Lower lobe of right lung (tissue), 2 donors: ENCODE measurements at places on chromosomes 12 and 14. TPM values are rescaled to one million over a fixed set of nuclear protein-coding genes. Genes with fewer than 3 reads are reported as not detected.

The CISTR gene
- total RNA-seq = not detected

- H3K27ac ChIP-seq = no peak overlapping the region
- no peaks in the 10 kb centered on the region for H3K27me3 ChIP-seq
- no peak overlapping the region for H3K4me3 ChIP-seq
- no peaks in the 10 kb centered on the region for H3K36me3 ChIP-seq
- no peak for DNase-seq
Measured at GRCh38 chr12:117284140-117284539, 77.3 kb downstream of the NOS1 start.

The SYNE3 gene
- 22.4 TPM for total RNA-seq

- H3K4me1 ChIP-seq = no peaks in the 10 kb centered on the region
- H3K4me3 ChIP-seq = no peak overlapping the region
- H3K36me3 ChIP-seq = no peaks in the 10 kb centered on the region
- H3K27ac ChIP-seq = no peak overlapping the region
Measured at GRCh38 chr12:60822580-60822979, 1226.8 kb downstream of the SLC16A7 start.

GRCh38 chr12:109987615-109988014 is 8.6 kb downstream of the GIT2 start:
- no peak overlapping the region for H3K4me3 ChIP-seq
- peaks cover 87% of the 10 kb centered on the region for H3K36me3 ChIP-seq
- H3K27ac ChIP-seq = no peak overlapping the region
- peaks cover 3% of the 10 kb centered on the region for H3K4me1 ChIP-seq

The TDRD9 gene
- 8.5 TPM for total RNA-seq

DNA sequence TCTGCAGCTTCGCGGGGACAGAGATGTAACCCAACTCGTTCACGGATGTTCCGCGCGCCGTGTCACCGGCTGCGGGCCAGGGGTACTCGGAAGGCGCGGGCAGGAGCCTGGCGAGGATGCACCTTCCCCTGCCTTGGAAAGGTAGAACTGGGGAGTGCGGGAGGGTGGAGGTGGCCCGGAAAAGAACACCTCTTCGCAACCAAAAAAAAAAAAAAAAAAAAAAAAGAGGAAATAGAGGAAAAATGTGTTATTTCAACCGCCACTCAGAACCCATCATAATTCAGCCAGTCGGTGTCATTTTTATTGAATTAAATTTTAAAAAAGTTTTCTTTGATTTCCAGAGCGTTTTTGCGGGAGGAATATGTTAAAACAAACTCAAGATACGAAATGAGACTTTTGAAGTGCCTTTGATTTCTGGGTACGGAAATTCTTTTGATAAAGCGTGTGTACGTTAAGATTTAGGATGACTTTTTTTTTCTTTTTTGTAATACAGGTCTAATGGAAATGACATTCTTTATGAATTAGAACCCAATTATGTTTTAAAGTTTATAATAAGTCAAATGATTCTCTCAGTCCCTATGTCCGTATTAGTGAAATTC is 8.9 kb downstream of the CDKN1B start:
- peaks cover 33% of the 10 kb centered on the region for H3K4me1 ChIP-seq
- H3K27me3 ChIP-seq = no peaks in the 10 kb centered on the region
- peak overlapping the region; percentile 91 for H3K4me3 ChIP-seq
- no peak for DNase-seq

GRCh38 chr12:96766232-96766631 is 140.8 kb upstream of the NEDD1 start:
- H3K4me1 ChIP-seq = no peaks in the 10 kb centered on the region
- no peaks in the 10 kb centered on the region for H3K36me3 ChIP-seq
- no peak for DNase-seq
- H3K27me3 ChIP-seq = no peaks in the 10 kb centered on the region

The KRT81 gene
- not detected for total RNA-seq

The AKAP6 gene
- 8.6 TPM for total RNA-seq

DNA sequence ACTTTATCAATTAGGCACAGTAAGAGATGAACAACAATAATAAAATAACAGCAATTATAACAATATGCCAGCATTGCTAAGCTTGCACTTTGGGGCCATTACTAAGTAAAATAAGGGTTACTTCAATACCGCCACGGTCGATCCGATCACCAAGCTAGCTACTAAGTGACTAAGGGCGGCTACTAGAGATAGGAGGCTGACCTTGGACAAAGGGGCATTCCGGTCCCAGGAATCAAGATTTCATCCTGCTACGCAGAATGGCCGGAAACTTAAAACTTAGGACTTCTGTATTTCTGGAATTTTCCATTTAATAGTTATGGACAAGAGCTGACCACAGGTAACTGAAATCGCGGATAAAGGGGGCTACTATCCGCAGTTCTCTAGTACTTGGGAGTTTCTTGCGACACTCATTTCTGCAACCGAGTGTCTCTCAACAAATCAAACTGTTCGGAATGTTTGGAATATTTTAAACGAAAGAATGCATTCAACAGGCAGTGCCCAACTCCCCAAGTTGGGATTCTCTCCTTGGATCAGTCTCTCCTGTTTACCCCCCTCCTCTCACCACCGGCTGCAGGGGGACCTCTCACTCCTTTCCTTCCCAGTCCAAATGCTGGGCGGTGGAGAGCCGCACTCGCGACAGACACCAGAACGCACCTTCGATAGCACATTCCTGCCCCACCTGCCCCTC is 650 bp downstream of the HEBP1 start:
- DNase-seq = no peak
- H3K27ac ChIP-seq = peak overlapping the region; percentile 87
- H3K27me3 ChIP-seq = no peaks in the 10 kb centered on the region
- peak overlapping the region; percentile 83 for H3K4me3 ChIP-seq
- H3K4me1 ChIP-seq = peaks cover 39% of the 10 kb centered on the region

DNA sequence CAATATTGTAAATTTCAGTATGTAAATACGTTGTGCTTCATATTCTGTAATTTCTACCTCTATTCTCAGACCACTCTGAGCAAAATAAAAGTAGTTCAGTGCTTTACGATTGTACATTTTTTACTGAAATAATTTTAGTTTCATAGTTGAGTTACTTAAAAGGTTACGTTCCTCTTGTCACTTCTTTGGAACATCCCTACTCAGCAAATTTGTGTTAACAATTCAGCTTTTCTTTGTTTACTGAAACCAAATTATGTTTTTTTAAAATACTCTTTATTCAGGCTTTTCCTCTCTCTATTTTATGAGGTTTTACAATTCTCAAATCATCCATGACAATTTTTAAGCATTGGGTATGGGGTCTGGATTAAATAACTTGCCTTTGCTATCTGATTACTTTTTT is 25.8 kb downstream of the CPSF6 start:
- H3K27ac ChIP-seq = no peak overlapping the region
- H3K36me3 ChIP-seq = peaks cover 72% of the 10 kb centered on the region
- no peak overlapping the region for H3K4me3 ChIP-seq
- no peak for DNase-seq
- H3K27me3 ChIP-seq = no peaks in the 10 kb centered on the region
- H3K4me1 ChIP-seq = no peaks in the 10 kb centered on the region

DNA sequence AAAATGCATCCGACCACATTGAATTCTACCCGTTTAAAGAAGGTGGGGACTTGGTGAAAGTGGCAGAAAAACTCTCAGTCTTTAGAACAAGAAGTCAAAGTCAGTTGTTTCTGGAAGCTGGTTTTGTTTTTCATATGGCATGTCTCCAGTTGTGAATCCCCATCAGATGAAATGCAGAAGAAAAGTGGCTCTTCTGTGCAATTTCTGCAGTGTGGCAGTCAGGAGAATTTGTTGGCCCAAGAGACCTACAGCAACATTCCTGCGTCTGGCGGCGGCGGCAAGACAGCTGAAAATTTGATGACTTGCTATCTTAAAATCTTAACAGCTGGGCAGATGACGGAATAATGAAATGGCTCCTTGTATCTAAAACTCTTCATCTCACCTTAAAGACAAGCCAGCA is 201.5 kb downstream of the FOXN3 start:
- H3K36me3 ChIP-seq = peaks cover 5% of the 10 kb centered on the region
- H3K27ac ChIP-seq = no peak overlapping the region

The SLC39A9 gene
- total RNA-seq = 49.6 TPM

GRCh38 chr14:22008766-22009165 is 335.1 kb upstream of the OR4E1 start:
- no peak for DNase-seq
- H3K36me3 ChIP-seq = no peaks in the 10 kb centered on the region
- no peaks in the 10 kb centered on the region for H3K27me3 ChIP-seq
- peaks cover 8% of the 10 kb centered on the region for H3K4me1 ChIP-seq

GRCh38 chr12:97048421-97049035 is 141.5 kb downstream of the NEDD1 start:
- no peak overlapping the region for H3K4me3 ChIP-seq
- H3K27ac ChIP-seq = no peak overlapping the region
- no peak for DNase-seq
- H3K36me3 ChIP-seq = no peaks in the 10 kb centered on the region

The SLC25A21 gene
- total RNA-seq = 0.38 TPM

The AVPR1A gene
- total RNA-seq = 2.2 TPM

The MPHOSPH9 gene
- 21.8 TPM for total RNA-seq

The AACS gene
- total RNA-seq = 21.7 TPM

The PLBD1 gene
- total RNA-seq = 106 TPM

GRCh38 chr14:54866588-54866987 is 36.0 kb downstream of the GCH1 start:
- DNase-seq = no peak
- H3K4me3 ChIP-seq = no peak overlapping the region
- H3K36me3 ChIP-seq = no peaks in the 10 kb centered on the region
- peaks cover 20% of the 10 kb centered on the region for H3K4me1 ChIP-seq

The PLCZ1 gene
- not detected for total RNA-seq

DNA sequence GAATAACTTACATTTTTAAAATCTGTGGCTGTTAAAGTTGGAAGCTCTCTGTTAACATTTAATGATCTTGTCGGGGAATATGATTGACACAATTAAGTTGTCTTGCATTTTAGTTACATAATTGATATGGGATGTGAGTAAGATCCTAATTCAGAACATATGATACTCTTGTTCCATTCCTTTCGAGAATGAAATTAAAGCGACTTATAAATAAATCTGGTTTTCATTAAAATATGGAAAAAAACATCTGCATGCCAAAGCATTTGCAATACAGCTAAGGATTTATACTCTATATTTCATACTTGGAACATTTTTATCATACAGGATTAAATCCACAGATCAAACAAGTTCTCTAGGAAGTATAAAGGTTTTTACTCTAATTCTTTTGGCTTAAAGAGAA is 52.0 kb downstream of the SLC38A6 start:
- no peak overlapping the region for H3K27ac ChIP-seq
- H3K27me3 ChIP-seq = no peaks in the 10 kb centered on the region
- H3K36me3 ChIP-seq = no peaks in the 10 kb centered on the region
- H3K4me1 ChIP-seq = no peaks in the 10 kb centered on the region

DNA sequence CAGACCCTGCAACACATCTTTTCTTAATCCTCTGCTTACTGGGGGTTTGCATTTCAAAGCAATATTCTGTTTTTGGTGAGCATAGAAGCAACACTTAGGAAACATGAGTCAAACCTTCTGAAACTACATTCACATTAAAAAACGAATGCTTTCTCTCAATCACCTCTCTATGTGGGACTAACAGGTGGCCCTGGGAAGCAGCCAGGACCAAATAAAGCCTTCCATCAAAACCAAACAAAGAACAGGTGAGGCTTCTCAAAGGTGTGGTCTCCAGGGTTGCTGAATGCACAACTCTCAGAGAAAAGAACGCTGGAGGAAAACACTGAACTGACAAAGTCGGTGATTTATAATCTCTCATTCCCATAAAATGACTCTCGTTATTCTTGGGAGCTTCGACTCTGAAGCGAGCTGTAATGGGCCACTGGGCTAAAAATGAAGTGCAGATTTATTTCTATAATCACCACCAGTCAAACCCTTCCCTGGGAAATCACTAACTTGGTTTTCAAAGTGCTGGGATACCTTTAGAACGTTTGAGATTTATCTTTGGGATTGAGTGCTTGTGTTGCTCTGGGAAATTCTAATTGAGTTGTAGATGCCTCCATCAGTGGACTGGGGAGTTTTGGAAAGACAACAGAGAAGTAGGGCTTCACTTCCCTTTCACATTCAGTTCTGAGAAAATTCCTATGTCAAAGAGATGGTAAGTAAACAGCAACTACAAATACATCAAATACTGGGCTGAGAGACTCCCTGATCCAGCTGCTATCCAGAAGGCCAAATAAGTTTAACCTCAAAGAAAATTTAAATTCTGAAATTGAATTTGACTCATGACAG is 262.0 kb upstream of the TMPO start:
- H3K27me3 ChIP-seq = no peaks in the 10 kb centered on the region
- DNase-seq = no peak
- no peak overlapping the region for H3K4me3 ChIP-seq

- DNase-seq = no peak
- H3K27ac ChIP-seq = no peak overlapping the region
- H3K4me3 ChIP-seq = no peak overlapping the region
- H3K36me3 ChIP-seq = no peaks in the 10 kb centered on the region
Measured at GRCh38 chr14:24900269-24901100, 149.5 kb downstream of the STXBP6 start.

DNA sequence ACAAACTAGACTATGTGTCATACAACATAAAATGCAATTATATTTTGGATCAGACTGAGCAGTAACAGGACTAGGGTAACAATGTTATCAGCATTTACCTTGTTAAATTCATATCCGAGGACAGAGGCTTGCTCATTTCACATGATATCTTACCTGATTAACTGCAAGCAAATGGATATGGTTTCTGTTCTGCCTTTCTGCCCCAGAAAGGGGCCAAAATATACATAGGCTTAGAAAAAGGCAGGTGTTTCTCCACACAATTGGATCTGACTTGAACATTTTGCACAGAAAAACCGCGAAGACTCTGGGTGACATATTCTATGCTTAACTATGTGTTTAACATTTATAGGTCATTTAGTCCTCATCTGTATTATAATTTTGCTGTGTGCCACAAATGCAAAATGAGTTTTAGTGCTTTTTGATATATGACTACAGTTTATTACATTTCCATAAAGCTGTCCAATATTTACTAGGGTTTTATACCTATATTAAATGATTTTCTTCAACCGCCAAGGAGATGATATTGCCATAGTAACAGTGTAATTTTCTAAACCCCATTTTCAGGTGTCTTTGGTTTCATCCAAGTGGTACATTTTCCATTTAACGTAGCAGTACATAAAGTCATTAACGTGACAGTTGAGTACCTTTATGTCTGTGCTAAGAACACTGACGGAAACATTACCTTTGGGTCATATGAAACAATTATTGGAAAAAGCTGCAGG is 249.3 kb upstream of the KRR1 start:
- H3K4me3 ChIP-seq = no peak overlapping the region
- H3K36me3 ChIP-seq = no peaks in the 10 kb centered on the region
- no peaks in the 10 kb centered on the region for H3K4me1 ChIP-seq

The DNAJC22 gene
- 0.18 TPM for total RNA-seq

The GUCY2C gene
- not detected for total RNA-seq
